Activated T-helper 2 cell treated with anti-CD3 and anti-CD28 coated beads, Interferon-gamma antibody, Interleukin-2, Interleukin-4, amounts not matched to agents 10 μg/mL and 5 μg/mL and 100 μg/mL, durations not matched to agents 14 hours and 24 hours and 36 hours (primary cell): ENCODE measurements at places on chromosomes 3 and 15.

DNA sequence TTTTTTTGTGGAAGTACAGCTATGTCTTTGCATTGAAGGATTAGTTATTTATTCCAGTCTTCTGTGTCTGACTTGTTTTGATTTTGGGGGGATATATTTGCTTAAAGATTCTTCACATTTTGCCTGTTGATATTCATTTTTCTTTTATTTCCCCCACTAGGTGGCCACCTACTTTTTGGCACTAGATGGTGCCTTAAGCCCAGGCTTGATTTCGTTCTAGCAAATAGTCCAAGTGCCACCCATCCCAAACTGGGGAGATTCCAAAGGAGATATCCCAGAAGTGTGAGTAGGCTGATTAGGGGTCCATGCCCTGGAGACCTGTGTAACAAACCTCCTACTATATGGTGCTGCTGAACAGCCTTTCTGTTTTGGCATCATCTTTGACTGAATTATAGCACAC lies 80.0 kb upstream of the SPATA16 start:
- no peak for DNase-seq

GRCh38 chr15:27845535-27846369 lies 253.4 kb downstream of the OCA2 start:
- no peak for DNase-seq

GRCh38 chr15:50163719-50164410 lies 18.1 kb upstream of the SLC27A2 start:
- DNase-seq = no peak

GRCh38 chr3:101072300-101072699 lies 79.1 kb upstream of the ABI3BP start:
- no peak for DNase-seq

GRCh38 chr3:101995371-101996046 lies 146.2 kb downstream of the NFKBIZ start:
- no peak for DNase-seq

- DNase-seq = no peak
These were observed 91.4 kb downstream of the FBN1 start for GRCh38 chr15:48554112-48554511.

DNA sequence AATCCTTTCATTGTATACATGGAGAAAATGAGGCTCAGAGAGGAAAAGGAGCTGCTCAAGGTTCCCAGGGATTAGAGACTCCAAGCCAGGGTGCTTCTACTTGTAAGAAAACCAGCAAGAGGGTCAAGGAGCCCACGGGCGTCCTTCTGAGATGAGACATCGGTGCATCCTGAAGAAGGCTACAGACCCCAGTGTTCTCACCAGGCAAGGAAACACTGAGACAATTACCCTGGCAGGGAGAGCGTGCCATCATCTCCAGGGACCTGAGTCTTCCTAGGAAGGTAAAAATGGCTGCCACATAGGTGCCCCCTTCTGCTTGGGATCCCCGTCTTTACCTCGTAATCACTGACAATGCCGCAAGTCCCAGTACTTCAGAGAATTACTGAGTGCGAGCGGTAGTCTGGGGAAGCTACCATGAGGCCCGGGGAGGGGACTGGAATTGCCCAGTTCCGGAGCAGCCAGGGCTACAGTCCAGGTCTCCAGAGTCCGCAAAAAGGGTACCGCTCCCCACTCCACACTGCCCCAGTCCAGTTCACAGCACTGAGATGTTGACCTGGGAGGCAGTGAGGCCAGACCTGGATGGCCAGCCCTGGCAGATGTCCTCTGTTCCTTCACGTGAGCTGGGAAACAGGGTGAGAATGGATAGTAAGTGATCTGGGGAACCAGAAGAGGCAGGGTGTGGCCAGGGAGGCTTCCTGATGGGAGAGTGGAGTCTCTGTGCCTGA lies 164.7 kb upstream of the SMAD3 start:
- no peak for DNase-seq

- DNase-seq = no peak
These were observed 12.0 kb downstream of the STARD5 start for GRCh38 chr15:81311752-81312464.

DNA sequence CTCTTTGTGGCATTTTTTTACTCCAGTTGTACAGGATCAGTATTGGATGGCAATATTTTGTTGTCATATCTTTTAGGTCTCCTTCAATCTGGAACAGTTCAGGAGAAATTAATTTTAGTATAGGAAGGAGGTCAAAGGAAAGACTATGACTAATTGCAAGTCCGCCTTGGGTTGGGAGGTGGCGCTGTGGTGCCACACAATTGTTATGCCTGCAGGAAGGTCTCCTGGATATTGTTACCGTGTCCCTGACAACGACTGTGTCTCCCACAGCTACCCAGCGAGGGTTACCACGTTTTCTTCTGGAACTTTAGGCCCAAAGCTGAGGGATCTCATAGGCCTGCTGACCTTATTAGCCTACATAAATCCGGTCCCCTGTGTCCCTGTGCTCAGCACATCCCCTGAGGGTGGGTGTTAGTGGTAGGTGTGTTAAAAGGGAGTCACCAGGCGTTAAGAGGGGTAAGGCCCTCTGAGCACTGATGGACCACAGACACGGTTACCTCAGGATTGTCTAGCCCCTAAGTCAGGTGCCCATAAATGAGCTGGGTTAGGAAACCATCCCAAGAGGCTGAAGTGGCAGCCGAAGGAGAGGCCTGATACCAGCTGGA lies 31.5 kb downstream of the KCNAB1 start:
- peak; percentile 18 for DNase-seq

DNA sequence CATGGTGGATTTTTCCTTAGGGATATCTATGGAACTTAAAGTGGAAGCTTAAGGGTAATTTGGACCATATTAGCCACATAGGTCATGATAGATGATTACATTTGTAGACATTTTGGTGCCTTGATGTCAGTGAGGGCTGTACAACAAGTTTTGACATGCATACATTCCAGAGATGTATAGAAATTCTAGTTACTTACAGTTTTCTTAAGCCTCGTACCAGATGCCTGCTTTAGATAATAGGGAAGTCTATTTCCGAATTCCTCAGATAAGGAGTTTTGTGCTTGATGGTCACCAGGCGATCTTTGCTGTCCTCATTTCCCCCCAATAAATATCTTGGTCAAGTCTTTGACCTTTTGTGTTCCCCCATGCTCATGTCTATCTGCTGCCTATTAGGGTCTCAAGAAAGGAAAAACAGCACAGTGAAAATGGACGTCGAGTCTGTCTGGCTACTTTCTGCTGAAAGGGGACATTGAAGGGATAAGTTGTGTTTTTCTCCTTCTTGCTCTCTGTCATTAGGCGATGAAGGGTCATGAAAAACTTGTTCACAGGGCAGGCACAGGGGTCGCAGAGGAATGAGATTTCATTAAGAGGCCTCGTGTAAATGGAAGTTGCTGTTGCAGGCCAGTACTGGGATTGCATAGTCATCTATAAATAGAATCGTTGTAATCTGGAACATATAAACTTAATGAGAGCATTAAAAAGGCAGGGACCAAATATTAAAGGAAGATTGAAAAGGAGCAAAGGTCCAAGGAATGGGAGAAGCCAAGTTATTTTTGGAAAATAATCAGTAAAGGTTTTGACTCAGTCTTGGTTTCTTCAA lies 20.0 kb upstream of the SENP7 start:
- no peak for DNase-seq

DNA sequence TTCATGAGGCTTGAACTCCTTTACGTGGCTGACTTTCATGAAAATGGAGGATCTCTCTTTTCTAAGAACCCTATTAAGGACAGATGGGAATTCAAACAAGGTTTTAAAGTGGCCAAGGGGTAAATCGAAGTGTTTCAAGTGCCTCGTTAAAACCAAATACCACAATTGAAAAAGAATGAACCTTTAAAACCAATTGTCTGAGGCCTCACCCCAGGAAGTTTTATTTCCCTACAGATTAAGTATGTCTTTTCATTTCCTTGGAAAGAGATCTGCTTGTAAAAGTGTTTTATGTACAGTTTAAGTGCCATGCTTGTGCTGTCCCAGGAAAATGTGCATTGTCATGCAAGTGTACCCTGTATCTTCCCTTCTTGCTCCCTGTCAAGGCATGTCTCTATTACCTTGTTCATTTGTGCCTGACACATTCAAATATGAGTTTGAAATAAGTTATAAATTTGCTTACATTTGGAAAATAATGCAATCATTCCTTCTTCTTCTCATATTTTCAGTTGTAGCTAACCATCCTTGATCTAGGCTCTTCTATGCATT lies 138.7 kb downstream of the ZPLD1 start:
- DNase-seq = no peak

- DNase-seq = no peak
These were observed 249.6 kb downstream of the THRB start for GRCh38 chr3:24245056-24245455.

DNA sequence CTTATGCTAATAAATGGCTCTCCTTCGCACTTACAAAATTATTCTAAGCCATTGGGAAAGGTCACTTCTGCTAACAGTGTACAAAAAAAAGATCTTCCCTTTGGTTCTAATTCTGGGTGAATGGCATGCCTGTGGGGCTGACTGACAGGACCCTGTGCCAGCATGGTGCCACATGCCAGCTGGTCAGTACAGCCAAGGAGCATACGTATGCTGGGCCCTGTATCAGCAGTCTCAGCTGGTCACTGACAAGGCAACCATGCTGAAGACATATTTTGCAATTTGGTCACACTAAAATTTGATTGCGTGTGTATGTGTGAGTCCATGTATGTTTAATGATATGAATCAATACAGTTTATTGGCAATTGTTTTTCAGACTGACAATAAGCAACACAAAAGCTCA lies 246.1 kb downstream of the TBL1XR1 start:
- DNase-seq = no peak

GRCh38 chr3:99850608-99851007 lies 32.9 kb downstream of the CMSS1 start:
- DNase-seq = no peak

DNA sequence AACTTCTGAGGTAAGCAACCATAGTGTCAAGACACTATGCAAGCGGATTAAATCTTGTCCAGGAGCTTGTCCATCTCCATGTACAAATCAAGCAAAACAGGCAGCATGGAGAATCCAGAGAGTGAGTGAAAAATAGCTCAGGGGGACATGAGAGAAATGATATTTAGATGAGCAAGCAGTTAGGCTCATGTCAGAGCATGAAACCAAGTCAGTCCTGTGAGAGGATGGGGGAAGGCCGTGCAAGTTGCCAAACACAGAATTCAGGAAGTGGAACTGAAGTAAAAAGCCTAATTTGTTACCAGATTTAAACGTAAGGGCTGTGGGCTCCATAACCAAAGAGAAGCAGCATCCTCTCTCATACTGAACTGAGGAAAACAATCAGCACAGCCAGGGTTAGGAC lies 995.9 kb downstream of the MCTP2 start:
- no peak for DNase-seq

GRCh38 chr15:99282586-99282985 lies 31.3 kb downstream of the LRRC28 start:
- no peak for DNase-seq

GRCh38 chr15:99098991-99099390 lies 5.9 kb upstream of the SYNM start:
- DNase-seq = no peak

GRCh38 chr15:78350058-78350457 lies 9.9 kb downstream of the CRABP1 start:
- no peak for DNase-seq

GRCh38 chr3:53478166-53478830 lies 16.1 kb upstream of the CACNA1D start:
- no peak for DNase-seq

DNA sequence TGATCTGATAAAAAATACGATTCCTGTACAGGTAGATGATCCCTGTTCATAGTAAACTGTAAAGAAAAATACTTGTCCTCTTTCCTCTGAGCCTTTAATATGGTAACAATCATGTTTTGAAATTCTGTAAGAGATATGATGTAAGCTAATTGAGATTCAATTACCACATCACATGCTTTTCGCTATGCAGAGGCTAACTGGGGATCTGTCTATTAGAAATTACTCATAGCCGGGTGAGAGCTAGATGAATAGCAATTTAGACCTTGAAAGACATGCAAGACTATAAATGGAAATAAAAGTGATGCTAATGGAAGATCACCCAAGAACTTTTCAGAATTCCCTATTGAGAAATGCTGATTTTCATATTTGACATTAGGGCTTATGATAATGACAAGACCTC lies 579.9 kb upstream of the ZNF717 start:
- DNase-seq = no peak

GRCh38 chr3:143507735-143508580 lies 340.3 kb downstream of the SLC9A9 start:
- no peak for DNase-seq

GRCh38 chr3:143506190-143506589 lies 342.1 kb downstream of the SLC9A9 start:
- no peak for DNase-seq

DNA sequence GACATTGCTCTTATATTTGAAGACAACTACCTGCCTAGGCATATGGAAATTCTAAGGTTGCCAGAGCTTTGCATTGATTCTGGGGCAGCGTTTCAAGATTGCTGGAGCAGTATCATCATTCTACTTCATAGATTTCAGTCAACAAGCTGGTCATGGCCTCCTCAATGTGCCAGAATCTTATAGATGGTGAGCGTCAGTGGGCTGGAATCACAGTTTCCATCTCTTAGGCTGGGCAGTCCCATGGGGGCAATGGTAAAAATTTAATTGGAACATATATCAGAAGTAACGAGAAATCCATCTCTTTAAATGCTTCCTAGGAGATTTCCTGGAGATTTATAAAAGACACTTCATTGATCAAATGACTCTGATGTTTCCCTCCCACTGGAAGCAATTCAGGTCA lies 258.3 kb downstream of the SV2B start:
- DNase-seq = no peak

- no peak for DNase-seq
These were observed 74.4 kb upstream of the ACP3 start for GRCh38 chr3:132242790-132243189.

DNA sequence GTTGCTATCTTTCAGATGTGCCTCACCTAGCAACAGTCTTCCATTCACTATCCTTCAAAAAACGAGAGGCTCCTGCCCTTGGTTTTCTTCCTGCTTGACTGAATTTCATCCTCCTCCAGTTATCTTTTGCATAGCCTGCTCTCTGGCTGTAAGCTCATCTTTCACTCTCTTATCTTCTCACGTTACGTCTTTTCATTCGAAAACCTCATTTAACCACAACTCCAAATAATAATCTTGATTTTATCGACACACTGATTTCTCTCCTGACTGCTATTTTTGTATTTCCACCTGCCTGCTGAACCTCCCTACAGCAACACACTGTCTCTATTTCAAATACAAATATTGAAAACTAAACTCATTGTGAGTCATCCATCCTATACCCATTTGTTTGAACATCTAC lies 230.7 kb upstream of the TMC3 start:
- DNase-seq = no peak

GRCh38 chr3:55013145-55013925 lies 85.5 kb upstream of the LRTM1 start:
- no peak for DNase-seq

GRCh38 chr15:49096090-49096750 lies 50.0 kb upstream of the SECISBP2L start:
- no peak for DNase-seq

GRCh38 chr15:60299452-60300047 lies 98.2 kb downstream of the ANXA2 start:
- DNase-seq = no peak

- DNase-seq = no peak
These were observed 19.7 kb downstream of the B3GNT5 start for GRCh38 chr3:183272791-183273190.
